ENCODE measurements at places on chromosomes 11 and 22.

DNA sequence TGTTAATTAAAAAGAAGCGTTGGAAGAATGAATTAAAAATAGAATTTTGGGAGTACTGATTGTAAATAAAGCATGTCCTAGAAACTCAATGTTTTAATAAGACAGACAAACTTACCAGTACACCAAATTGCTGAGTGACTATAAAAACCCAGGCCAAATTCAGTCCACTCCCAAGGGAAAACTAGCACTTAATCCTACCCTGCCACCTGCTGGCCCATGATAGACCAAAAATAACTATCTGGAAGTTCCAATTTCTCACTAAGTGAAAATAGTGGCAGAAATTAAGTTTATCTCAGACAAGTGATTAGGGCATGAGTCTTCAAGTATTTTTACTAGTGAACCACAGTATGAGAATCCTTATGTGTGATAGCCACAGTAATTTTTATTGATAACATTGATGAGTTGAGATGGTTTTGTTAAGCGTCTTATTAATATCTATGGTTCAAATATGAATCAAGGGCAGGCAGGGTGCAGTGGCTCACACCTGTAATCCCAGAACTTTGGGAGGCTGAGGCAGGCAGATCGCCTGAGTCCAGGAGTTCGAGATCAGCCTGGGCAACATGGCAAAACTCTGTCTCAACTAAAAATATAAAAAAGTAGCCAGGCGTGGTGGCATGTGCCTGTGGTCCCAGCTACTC is 9.8 kb upstream of the DDX10 start:
- DNase-seq, result peak; percentile 58

GRCh38 chr11:96978751-96979150 is 588.9 kb downstream of the JRKL start:
- DNase-seq, result no peak

DNA sequence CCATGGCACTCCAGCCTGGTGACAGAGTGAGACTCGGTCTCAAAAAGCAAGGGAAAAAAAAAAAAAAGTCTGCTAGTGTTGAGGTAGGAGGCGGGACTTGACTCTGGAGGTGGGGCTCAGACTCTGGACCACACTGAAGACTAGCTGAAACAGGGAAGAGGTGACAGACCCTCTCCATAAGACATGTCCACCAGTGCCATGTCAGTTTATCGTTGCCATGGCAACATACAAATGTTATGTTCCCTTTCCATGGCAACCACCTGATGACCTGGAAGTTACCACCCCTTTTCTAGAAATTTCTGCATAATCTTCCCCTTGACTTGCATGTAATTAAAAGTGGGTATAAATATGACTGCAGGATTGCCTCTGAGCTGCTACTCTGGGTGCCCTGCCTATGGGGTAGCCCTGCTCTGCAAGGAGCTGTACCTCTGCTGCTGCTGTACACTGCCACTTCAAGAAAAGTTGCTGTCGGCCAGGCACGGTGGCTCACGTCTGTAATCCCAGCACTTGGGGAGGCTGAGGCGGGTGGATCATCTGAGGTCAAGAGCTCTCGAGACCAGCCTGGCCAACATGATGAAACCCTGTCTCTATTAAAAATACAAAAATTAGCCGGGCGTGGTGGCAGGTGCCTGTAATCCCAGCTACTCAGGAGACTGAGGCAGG is 55.1 kb downstream of the KIAA1671 start:
- DNase-seq, result no peak

GRCh38 chr22:19371893-19372292 is 59.6 kb downstream of the HIRA start:
- DNase-seq, result no peak

DNA sequence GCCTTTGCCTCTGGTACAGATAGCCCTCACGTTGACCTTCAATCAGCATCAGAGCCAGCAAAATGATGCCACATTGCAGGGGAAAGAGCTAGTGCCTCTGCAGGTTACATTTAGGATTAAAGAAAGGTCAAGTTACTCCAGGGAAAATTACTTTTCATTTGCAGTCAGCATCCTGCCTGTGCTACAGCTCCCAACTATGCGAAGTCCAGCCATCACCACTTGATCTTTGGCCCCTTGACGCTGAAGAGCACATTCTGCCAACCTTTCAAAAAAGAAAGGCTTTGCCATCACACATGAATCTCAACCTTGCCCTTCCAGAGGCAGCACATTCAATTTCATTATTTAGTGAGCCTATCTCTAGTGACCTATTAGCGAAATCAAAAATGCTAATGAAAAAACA is 11.3 kb downstream of the FJX1 start:
- DNase-seq, result no peak

GRCh38 chr11:126993599-126993998 is 7.0 kb downstream of the KIRREL3 start:
- DNase-seq, result no peak

- no peak for DNase-seq
Observed at GRCh38 chr11:7642747-7643146, 30.6 kb downstream of the CYB5R2 start.

GRCh38 chr22:33361581-33361980 is 303.4 kb upstream of the SYN3 start:
- no peak for DNase-seq
